ENCODE measurements at places on chromosomes 5 and 9.

DNA sequence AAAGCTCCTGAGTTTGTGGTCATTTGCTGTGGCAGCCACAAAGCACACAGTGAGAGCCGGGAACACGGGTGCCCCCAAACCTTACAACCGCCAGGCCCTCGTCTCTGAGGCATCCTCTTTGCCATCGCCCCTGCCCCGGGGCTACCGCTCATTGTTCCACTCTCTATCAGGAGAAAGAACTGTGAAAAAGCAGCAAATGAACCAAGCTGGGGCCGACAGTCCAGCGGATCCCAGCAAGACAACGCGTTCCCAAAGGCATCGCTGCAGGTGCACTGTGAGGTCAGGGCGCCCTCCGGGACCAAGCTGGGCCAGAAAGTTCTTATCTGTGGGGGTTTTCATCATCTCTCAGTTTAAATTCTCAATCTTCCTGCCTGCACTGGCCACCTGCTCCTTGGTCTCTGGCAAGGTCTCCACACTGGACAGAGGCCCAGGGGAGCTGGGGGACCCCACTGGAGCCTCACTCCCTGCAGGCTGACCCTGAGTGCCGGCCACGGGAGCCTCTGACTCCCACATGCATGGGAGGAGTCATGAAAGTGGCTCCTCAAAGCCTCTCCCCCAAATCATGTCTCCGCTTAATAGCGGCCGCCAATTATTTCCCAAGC is 32.1 kb downstream of the VAV2 start:
- no peak for DNase-seq

DNA sequence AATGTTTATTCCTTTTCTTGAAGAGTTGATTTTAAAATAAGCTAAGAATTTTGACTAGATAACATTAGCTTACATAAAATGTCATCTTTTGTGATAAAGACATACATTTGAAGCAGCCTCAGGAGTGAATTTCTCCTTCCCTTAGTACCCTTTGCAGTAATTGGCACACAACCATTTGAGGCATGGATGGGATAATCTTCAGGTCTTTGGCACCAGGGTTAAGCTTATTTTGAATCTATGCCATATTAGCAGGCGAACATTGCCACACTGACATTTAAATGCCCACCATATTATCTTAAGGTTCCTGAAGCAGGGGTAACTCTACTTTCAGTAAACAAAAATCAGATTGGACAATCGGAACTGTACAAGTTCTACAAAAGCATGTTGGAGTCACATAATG is 126.0 kb downstream of the NR3C1 start:
- DNase-seq = no peak

GRCh38 chr9:116370556-116370955 is 217.0 kb downstream of the PAPPA start:
- no peak for DNase-seq

GRCh38 chr9:94981723-94982090 is 255.2 kb downstream of the AOPEP start:
- DNase-seq = no peak

DNA sequence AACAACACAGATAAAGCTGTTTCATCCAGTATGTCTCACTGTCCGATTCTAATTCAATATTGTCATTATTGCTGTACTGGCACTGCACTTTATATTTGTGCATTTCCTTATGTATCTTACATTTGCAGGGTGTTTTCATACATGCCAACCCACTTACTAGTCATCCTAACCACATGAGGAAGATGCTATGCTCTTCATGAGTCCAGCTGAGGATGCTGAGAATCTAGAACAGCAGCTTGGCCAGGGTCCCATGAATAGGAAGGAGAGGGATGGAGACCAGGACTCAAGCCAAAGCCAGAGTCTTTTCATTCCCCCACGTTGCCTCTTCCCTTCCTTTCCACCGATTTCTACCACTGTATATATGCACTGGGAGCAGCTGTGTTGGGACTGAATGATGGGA is 292.8 kb upstream of the KLF4 start:
- DNase-seq = no peak

DNA sequence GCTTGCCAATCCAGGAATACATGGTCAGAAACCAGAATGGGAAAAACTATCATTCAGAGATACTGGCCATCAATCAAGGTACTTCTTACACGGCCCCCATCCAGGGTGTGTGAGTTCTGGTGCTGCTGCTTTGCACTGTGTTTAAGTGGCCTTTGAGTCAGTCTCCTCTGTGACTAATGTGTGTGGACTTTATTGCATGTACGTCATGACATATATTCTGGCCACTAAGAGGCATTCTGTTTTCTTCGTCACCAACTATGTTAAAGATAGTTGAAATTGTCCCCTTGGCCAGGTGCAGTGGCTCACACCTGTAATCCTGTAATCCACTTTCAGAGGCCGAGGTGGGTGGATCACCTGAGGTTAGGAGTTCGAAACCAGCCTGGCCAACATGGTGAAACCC is 8.5 kb downstream of the EXOSC3 start:
- DNase-seq = no peak

- peak; percentile 73 for DNase-seq
These were observed 1.4 kb downstream of the GLIS3 start for GRCh38 chr9:4298255-4299004.

GRCh38 chr9:33131790-33132772 is 35.1 kb downstream of the B4GALT1 start:
- no peak for DNase-seq

DNA sequence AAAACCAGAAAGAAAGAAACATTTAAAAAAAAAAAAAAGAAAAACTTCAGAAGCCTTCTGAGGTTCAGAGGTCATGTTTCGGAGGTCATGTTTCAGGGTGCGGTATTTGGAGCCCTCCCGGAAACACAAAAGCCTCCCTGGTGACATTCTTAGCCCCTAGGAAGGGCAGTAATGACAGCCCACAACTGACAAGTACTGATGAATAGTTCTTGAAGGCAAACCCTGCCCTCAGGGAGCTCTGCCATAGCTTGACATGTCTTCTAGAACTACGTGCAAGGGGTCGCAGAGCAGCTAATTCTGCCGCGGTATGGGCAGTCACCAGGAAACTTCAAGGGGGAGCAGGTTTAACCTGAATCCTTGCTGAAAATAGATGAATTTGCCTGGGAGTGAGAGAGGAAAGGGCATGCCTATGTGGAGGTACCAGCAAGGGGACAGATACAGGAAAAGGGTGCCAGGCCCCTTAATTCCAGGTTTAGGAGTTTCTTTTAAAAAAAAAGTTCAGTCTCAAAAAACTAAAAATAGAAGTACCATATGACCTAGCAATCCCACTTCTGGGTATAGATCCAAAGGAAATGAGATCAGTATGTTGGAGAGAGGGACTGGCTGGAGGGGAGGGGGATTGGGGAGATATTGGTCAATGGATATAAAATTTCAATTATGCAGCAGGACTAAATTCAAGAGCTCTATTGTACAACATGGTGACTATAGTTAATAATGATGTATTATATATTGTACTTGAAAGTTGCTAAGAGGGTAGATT is 98.4 kb downstream of the C9orf152 start:
- no peak for DNase-seq

DNA sequence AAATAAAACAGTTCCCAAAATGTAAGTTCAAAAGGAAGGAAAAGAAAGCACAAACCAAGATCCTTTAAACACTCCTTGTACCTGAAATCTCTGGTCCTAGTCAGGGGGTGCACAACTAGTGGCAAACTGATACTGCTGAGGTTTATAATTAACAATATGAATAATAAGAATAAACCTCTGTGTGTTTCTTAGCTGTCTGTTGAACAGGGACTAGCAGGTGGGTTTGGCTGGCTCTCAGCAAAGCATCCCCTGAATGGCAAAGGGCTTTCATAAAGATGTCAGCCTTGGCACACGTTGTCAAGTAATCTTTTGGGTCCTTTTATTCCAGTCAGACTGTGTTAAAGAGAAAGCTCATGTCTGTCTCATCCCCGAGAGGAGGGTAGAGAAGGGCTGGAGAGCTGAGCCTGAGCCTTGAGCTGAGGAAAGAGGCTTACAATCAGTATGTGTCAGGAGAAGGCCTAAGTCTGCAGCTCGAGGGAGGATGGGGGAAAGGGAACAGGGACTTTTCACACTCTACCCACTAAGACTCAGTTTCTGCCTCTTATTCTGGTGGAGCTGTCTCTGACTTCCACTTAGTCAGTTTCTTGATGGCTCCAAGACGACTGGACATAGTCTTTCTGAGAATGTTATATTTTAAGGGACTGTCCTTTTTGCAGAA is 123.0 kb downstream of the GALNT10 start:
- DNase-seq = no peak

- DNase-seq = peak; percentile 96
These were observed at the start of gene IER5L for GRCh38 chr9:129177791-129178567. Gene IER5L, minus strand, starts transcription at chr9:129178261. Its CDS starts 209 bp downstream, at chr9:129178052.
